ENCODE measurements at places on chromosomes 4 and X.

DNA sequence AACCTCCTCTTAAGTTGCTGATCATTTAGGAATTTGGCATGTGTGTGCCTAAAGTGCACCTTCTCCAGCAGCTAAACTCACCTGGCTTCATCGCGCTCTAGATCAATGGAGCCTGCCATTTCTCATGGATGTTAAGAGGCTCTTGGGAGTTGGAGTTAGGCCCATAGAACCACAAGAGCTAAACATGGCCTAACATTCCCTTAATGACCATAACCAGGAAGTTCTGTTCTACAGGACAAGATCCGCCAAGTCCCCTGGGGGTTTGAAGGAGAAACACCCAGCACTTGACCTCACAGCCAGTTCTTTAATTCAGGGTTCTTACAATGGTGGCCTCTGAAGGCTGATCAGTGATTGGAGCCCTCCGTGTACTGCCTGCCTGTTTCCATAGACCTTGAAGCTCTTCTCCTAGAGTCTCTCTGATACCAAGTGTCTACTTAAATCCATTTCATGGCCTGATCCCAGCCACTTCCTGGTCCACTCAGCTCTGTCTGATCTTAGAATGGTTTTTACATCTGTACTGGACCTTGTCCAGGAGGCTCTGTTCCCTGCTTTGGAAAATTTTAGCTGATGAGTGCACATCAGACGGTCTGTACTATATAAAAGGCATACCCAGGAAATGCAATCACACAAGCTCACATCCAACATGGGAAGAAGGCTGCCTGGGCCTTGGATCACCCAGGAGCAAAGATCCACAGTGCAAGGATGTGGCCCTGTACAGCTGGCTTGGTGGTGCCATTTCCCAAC lies 45.1 kb downstream of the RPS3A start:
- DNase-seq: no peak

GRCh38 chr4:177547985-177548384 lies 105.7 kb upstream of the AGA start:
- DNase-seq: no peak

GRCh38 chr4:139633195-139633594 lies 32.4 kb upstream of the MGST2 start:
- no peak for DNase-seq

DNA sequence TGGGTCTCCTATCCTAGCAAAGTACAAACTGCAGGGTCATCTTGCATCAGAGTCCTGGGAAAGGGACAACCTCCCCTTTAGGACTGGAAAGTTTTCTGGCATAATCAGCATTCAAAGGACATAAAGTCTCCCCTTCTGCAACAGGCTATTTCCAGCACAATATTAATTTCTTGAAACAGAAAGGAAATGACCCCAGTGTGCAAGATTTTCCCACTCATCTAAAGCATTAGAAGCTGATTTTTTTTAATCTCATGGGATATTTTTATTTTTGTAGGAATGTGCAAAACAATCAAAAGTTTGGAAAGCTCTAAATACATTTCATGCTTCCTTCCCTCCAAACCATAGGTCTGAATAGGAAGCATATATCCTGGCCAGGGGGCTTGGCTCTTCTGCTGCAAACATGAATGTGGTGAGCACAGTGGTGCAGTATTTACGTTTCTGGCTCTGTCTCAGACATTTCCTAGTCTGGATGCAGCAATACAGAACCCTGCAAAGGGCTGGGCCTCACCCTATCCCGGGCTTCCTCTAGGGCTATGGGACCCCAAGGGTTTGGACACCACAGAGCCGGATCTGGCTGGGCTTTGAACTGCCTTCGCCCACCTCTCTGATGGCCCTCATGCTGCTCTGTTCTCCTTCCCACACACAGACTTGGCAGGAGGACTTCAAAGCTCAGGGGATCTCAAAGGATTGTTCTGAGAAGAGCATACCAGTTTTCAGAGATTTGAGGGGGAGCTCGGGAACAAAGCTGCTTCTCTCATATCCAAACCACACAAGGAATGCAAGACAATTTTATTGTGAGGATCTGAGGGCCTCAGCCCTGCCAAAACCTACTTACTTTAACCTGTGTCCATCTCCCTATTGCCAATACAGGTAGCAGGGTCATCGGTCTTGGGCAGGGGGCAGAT lies 64.9 kb downstream of the POLR2B start:
- DNase-seq: no peak

GRCh38 chrX:53738370-53738906 lies 51.9 kb upstream of the HUWE1 start:
- DNase-seq: no peak

- no peak for DNase-seq
These were observed 80.9 kb downstream of the IL21 start for GRCh38 chr4:122539861-122540465.

- no peak for DNase-seq
These were observed 446.3 kb upstream of the FRG1 start for GRCh38 chr4:189494407-189494806.

DNA sequence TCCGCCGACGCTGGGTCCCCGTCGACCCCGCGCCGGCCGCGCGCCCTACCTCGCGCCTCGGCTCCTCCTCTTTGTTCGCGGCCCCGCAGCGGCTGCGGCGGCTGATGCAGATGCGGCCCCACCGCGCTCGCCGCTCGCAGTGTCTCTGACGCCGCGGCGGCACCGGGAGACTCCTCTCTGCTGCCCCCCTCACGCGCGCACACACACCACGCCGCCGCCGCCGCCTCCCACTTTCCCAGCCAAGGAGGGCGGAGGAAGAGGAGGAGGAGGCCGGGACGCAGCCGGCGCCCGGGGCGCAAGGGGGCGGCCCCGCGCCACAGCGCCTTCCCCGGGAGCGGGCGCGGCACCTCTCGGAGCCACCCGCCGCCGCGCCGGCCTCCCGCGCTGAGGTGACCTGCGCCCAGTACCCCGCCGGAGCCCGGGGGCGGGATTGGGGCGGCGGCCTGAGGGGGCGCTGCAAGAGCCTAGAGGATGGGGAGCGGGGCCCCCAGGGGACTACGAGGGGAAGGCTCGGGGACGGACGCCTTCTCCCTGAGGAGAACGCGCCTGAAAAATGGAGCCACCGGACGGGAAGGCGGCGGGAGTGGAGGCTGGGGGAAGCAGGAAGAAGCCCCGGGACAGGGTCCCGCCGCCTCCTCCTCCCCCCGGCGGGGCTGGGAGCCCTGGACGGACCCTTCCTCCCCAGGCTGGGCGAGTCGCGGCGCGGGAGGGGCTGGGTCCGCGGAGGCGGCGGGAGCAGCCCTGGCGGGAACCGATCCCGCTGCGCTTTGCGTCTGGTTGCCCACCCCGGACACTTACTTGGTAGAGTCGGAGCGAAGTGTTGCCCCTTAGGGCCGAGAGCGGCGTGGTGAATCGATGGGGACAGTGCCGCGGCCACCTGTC lies at the start of gene SH3RF1:
TSS of gene SH3RF1 (minus strand) at position 147 of the 882 bp plus-strand sequence. CDS start 1,744 bp downstream, outside the sequence.
- DNase-seq: peak; percentile 27

DNA sequence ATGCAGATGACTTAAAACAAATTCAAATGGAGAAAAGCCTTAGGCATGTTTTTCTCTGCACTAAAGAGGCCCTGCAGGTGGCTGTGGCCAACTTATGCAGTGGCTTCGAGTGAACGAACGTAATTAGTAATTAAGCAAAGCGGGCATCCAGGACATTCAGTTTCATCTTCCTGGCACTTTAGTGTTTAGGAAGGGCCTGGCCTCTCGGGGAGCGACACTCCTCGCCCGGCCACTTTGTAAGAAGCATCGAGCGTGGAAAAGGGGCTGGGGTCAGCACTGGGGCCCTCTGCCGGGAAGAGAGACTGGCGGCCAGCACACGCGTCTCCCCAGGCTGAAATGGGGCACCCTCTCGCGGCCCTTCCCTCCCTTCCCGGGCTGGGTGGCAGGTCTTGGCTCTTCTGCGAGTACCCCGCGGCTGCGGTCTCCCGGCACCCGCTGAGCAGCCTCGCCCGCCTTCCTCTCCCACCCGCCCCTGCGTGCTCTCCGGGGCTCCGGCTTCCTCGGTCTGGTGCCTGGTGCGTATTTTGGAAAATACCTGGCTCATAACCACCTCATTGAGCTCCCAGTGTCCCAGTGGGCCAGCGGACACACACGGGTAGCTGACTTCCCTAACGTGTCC lies 677 bp upstream of the CYP4V2 start:
- DNase-seq: no peak
